ENCODE measurements at places on chromosomes 13 and 19.

DNA sequence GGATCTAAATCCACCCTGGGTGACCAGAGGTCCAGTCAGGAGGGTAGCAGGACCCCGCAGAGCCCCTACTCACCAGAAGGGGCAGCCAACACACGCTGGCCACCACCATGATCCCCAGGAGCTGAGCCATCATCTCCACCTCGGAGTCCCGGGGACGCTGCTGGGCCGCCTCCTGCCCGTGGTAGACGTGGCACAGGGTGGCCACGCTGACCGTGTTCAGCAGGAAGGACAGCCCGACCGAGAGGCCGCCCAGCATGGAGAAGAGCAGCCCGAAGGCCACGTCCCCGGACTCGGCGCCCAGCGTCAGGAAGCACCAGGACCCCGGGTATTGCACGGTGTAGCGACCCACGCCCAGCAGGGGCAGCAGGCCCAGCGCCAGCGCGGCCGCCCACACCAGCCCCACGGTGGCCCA is 6.9 kb downstream of the TBXA2R start:
- no peak overlapping the region for H3K4me3 ChIP-seq
- no peaks in the 10 kb centered on the region for H3K27me3 ChIP-seq
- H3K27ac ChIP-seq, result no peak overlapping the region
- peaks cover 5% of the 10 kb centered on the region for H3K4me1 ChIP-seq
- H3K36me3 ChIP-seq, result no peaks in the 10 kb centered on the region

DNA sequence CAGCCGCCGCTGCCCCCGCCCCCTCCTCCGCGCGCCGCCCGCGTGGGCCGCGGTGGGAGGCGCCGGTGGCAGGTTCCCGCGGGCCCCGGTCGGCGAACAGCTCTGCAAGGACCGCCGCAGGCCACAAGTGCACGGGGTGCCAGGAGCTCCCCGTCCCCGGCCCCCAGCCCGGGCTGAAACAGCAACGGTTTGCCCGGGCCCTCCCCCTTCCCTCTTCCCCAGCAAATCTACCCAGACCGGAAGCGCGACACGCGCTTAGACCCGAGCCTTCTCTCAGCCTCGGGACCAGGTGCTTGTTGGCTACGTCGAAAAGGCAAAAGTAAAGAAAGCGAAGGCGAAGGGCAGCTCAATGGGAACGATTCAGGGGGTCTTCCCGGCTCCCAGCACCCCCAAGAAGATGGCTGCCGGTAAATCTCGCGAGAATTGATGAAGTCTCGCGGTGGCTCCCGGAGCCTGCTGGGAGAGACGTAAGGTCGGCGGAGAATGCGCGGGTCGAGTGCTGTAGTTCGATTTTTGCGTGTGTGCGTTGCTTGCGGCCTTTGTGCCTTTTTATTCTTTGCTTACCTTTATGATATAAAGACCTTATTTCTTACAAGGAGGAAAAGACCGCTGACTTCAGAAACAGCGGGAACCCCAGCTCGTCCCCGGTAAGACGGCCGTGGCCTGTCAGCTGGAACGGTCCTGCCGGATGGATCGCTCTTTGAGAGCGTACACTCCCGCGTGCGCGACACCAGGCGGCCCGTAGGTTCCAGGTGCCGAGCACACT is at the start of gene RBM26:
RBM26 (minus strand) TSS at position 425 of the 766 bp plus-strand sequence. CDS start 481 bp downstream, outside the sequence.
- peak; percentile 96 for DNase-seq
- peaks cover 21% of the 10 kb centered on the region for H3K4me1 ChIP-seq
- no peaks in the 10 kb centered on the region for H3K27me3 ChIP-seq
- H3K27ac ChIP-seq, result peak within 1 kb of the TSS; percentile 83
- no peaks in the 10 kb centered on the region for H3K36me3 ChIP-seq
- H3K4me3 ChIP-seq, result peak within 1 kb of the TSS; percentile 86

DNA sequence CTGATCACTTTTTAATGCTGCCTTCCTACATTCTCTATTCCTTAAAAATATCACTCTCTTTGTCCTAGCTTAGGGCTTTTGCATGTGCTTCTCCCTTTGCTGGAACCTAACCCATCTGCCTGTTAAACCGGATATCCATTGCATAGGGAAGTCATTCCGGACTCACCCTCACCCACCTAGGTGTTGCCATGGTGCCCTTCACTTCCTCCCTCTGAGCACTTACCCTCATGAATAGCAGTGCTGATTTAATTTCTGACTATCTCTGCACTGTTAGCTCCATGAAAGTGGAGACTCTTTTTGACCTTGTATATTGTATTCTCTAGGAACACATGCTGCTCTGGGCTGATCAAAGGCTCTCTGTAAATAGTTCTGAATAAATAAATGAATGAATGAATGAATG is 401.9 kb downstream of the PCDH20 start:
- H3K4me3 ChIP-seq, result no peak overlapping the region
- DNase-seq, result no peak
- no peak overlapping the region for H3K27ac ChIP-seq
- H3K36me3 ChIP-seq, result no peaks in the 10 kb centered on the region
- no peaks in the 10 kb centered on the region for H3K27me3 ChIP-seq

GRCh38 chr19:19274146-19274545 is 1.0 kb upstream of the TM6SF2 start:
- H3K36me3 ChIP-seq, result no peaks in the 10 kb centered on the region
- DNase-seq, result no peak
- H3K27me3 ChIP-seq, result no peaks in the 10 kb centered on the region
- H3K27ac ChIP-seq, result no peak overlapping the region
- H3K4me3 ChIP-seq, result no peak overlapping the region
- H3K4me1 ChIP-seq, result no peaks in the 10 kb centered on the region

- DNase-seq, result no peak
- no peaks in the 10 kb centered on the region for H3K27me3 ChIP-seq
- no peak overlapping the region for H3K27ac ChIP-seq
- H3K36me3 ChIP-seq, result no peaks in the 10 kb centered on the region
- H3K4me1 ChIP-seq, result peaks cover 21% of the 10 kb centered on the region
Observed at GRCh38 chr13:97283888-97284287, 61.8 kb downstream of the MBNL2 start.

DNA sequence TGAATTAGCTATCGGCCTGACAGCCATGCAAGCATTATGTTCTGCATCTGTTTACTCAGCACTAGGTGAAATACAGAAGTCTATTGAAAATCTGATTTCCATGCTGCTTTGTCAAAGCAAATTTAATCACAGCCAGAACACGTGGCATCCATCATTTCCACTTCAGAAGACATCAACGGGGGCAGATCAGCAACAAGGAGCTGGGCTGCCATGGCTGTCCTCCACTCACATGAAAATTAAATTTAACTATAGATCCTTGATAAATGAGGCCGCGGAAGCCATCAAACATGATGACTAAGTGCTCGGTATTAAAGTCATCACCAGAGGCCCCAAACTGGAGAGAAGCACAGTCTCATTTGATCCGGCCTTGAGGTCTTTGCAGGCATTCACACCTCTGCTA is 443.5 kb downstream of the HS6ST3 start:
- H3K4me1 ChIP-seq, result no peaks in the 10 kb centered on the region
- no peaks in the 10 kb centered on the region for H3K36me3 ChIP-seq
- no peak overlapping the region for H3K4me3 ChIP-seq
- no peak overlapping the region for H3K27ac ChIP-seq

GRCh38 chr19:45380107-45380506 is 9.7 kb upstream of the ERCC2 start:
- DNase-seq, result no peak
- no peaks in the 10 kb centered on the region for H3K27me3 ChIP-seq
- no peak overlapping the region for H3K27ac ChIP-seq
- H3K4me1 ChIP-seq, result peaks cover 17% of the 10 kb centered on the region
- no peaks in the 10 kb centered on the region for H3K36me3 ChIP-seq

Measured in Caco-2 (cell line).